ENCODE measurements at places on chromosomes 6 and 20.

DNA sequence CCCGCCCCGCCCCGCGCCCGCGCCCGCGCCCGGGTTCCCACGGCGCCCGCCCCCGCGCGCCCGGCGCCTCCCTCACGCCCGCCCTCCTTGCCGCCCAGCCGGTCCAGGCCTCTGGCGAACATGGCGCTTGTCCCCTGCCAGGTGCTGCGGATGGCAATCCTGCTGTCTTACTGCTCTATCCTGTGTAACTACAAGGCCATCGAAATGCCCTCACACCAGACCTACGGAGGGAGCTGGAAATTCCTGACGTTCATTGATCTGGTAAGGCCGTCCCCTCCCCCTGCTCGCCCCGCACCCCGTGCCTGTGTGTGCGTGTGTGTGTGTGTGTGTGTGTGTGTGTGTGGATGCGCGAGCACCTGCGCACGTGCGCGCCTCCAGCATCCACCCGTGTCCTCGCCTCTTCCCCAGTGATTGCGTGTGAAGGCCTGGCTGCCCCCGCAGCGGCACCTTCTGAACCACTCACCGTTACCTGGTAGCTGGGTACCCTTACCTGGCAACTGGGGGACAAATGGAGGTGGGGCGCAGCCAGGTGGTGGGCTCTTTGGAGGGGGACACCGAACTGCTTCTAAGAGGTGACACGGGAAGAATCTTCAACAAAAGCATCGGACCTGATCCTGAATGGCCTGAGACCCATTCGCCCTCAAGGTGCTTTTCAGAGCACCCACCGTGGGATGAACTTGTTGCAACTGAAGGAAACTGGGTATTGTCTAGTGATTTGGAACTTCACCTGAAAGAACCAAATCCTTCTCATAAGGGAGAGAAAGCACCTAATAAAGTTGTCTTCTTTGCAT, at the start of gene AIG1:
TSS of gene AIG1 (plus strand) at position 84 of the 791 bp plus-strand sequence. CDS start at position 121, 37 bp downstream.
- peak; percentile 38 for DNase-seq

GRCh38 chr6:37871616-37872372, 52.3 kb downstream of the ZFAND3 start:
- no peak for DNase-seq

- no peak for DNase-seq
Observed at GRCh38 chr6:92196325-92196724, 1223.0 kb downstream of the EPHA7 start.

- DNase-seq: no peak
Observed at GRCh38 chr6:7142918-7143475, 35.2 kb downstream of the RREB1 start.

GRCh38 chr20:41181567-41181966, 44.2 kb downstream of the PLCG1 start:
- DNase-seq: no peak

- DNase-seq: no peak
Observed at GRCh38 chr6:86535100-86535499, 402.2 kb upstream of the HTR1E start.

GRCh38 chr20:53872561-53873229, 197.7 kb downstream of the BCAS1 start:
- DNase-seq: no peak

- DNase-seq: no peak
Observed at GRCh38 chr20:63345328-63346100, 15.6 kb downstream of the CHRNA4 start.

GRCh38 chr6:157537556-157537955, 156.6 kb downstream of the ZDHHC14 start:
- no peak for DNase-seq

DNA sequence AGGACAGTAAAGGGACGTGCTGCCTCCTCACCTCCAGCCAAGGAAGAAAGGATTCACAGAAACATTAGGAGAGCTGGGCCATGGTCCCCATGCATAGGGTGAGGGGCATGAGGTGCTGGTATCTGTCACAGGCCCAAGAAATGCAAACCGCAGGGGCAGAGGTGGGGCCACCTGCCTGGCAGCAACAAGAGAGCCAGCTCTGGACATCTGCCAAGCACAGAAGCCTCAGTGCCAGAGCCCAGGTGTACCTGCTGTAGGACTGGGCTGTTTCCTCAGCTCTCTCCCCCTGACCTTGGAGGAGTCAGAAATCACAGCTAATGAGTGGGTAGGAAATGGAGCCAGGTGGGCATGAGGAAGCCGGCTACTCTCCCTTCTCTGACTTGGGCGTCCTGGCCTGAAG, 45.3 kb downstream of the SLC2A12 start:
- no peak for DNase-seq

- no peak for DNase-seq
Observed at GRCh38 chr6:111750153-111750552, 123.1 kb downstream of the FYN start.

DNA sequence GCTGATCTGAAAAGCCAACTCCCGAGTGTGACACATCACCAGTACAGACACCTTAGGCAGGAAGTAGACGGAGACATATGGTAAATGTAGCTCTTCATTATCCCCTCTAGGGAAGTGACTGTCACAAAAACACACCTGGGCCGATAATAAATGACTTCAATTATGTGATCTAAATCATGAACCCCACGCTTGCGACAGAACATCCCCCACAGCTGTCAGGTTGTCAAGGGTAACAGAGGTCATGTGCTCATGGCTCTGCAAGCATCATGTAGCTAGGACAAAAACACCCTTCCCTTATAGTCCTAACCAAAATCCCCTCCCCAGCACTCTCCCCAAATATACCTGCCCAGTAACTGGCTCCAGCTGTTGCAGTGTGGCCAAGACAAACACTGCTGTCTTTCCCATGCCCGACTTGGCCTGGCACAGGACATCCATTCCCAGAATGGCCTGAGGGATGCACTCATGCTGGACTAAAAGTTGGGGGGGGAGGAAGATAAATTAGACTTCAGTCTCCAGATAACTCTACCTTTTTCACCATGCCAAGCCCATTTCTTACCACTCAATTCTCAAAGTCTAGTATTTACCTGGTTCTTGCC, 2.9 kb downstream of the DDX39B start:
- DNase-seq: no peak

DNA sequence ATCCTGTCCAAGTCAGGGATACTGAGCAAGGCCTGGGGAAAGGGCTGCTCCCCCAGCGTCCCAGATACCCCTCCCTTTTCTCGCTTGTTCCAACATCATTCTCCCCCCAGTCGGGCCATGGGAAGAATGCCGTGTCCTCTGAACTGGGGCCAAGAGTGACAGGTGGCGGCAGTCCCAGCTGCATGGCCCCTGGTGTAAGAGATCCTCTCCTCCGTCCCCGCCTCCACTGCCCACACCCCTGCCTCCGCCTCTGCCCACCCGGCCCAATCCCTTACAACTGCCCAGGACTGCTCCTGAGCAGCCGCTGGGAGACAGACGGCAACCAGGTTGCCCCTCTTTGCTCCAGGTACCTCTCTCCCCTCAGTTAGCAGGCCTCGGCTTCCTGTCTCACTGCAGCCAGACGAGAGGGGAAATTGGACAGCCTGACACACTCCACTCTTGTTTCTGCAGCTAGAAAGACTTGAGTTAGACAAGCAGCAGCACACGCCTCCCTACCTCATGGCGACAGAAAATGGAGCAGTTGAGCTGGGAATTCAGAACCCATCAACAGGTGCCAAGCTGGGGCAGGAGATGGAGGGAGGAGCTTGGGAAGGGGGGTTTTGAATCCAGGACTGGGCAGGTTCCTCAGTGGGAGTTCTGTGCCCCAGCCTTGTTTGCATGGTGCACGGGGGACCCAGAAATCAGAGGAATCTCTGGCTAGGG, at the start of gene MYLK2:
TSS of gene MYLK2 (plus strand) at position 274 of the 702 bp plus-strand sequence. CDS start at position 499, 225 bp downstream.
- no peak for DNase-seq

GRCh38 chr6:54864272-54864671, 17.7 kb downstream of the FAM83B start:
- no peak for DNase-seq

- DNase-seq: no peak
Observed at GRCh38 chr20:17966432-17967310, 1.9 kb downstream of the SNX5 start.

GRCh38 chr6:137938770-137939379, 71.8 kb downstream of the TNFAIP3 start:
- no peak for DNase-seq

DNA sequence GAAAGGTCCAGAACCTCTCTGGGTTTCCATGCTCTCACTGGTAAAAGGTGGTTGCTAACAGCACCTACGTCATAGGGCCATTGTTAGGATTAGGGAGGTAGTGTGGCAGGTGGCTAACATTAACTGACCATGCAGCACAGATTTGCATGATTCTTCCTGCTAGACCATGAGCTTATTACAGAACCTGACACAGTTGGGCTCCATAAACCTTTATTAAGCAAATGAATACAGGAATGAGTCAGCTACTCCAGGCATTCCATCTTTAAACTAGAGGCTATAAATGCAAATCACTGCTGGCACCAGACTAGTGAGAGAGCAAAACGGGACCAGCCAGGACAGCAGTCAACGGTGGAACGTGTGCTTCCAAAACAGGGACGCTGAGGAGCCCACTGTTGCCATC, 440.1 kb downstream of the PTPRT start:
- DNase-seq: no peak

DNA sequence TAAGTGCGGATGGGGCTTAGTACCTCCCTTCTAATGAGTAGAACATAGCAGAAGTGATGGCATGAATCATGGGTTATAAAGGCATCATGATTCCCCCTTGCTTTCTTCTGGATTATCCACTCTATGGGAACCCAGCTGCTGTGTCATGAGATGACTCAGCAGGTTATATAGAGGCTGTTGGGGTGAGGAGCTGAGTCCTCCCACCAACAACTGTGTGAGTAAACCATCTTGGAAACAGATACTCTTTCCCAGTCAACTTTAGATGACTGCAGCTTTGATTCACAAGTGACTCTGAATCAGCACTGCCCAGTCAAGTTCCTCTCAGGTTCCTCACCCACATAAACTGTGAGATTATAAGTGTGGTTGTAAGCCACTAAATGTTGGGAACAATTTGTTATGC, 46.3 kb downstream of the FAM83B start:
- DNase-seq: no peak

GRCh38 chr6:88349511-88349910, 183.4 kb upstream of the CNR1 start:
- no peak for DNase-seq

GRCh38 chr6:81890846-81891245, 138.4 kb upstream of the TENT5A start:
- no peak for DNase-seq

GRCh38 chr6:30895343-30895742, 11.0 kb downstream of the DDR1 start:
- no peak for DNase-seq

DNA sequence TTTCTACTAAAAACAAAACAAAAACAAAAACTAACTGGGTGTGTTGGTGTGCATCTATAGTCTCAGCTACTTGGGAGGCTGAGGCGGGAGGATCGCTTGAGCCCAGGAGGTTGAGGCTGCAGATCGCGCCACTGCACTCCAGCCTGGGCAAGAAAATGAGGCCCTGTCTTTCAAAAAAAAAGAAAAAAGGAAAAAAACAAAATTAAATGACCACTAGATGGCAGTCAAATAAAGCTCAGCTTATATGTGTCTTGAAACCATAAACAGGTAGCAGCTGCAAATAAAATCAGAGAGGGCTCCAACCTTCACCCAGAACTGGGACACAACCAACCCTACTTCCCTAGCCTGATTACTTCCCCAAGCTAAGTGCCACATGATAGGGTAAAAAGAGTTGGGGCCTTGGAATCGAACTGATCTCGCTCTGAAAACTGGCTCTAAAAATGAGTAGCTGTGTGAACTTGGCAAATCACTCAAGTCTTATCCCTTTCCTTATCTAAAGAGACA, 67.1 kb upstream of the ADGRF4 start:
- no peak for DNase-seq

GRCh38 chr20:10611357-10611756, 62.4 kb downstream of the JAG1 start:
- DNase-seq: no peak

DNA sequence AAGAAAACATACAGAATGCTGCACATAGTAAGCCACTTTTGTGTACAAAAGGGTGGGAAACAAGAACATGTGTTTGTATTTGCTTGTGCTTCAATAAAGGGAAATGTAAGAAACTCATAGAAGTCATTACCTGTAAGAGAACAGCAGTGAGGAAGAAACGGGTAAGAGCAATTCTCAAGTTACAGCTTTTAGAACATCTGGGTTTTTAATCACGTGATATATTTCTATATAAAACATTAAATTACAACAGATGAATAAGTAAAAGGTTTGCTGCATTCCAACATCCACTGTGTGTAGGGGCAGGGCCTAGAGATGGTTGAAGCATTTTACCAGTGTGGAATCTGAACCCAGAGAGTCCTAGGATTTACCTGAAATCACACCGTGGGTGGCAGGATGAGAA, 36.6 kb upstream of the FAM50B start:
- no peak for DNase-seq

DNA sequence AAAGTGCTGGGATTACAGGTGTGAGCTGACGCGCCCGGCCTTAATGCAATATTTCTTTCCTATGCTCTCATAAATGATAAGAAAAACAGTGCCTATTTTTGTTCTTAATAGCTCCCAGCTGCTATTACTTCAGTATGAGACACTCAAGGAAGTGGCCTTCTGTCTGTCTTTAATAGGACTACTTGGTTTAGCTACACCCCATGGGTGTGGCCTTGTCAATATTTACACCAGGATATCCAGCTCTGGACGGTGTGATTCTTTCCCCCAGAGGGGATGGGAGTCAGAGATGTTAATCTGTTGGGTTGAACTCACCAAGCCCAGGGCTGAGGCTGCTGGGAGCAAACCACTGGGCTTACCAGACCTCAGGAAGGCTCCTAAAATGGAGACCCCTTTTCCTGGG, 134.2 kb downstream of the CEP57L1 start:
- DNase-seq: no peak

DNA sequence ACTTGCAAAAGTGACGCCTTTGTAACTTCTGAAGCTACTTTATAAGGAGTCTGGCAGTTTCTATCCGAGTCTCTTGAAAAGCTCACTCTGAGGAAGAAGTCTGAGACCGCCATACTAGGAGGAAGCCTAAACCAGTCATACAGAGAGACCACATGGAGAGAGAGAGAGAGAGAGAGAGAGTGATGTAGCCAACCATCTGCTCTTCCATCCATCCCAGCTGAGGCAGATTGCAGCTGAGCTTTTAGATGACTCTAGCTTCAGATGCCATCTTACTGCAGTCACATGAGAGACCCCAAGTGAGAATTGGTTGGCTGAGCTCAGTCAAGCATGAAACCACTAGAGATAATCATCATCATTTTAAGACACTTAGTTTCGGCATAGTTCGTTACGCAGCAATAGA, 15.0 kb upstream of the DTNBP1 start:
- DNase-seq: no peak

DNA sequence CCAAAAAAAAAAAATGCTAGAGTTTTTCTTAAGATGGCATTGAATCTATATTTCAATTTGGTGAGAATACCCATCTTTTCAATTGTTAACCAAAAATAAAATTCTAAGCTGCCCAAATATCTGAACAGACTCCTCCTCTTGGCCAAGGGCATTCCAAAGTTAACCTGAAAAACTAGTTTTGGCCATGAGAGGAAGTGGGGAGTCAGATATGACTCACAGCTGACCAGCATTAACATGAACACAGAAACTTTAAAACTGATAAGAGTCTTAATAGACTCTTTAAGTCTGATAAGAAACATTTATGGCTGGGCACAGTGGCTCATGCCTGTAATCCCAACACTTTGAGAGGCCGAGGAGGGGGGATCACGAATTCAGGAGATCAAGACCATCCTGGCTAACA, 171.3 kb downstream of the FAXC start:
- DNase-seq: no peak
